ENCODE measurements at places on chromosomes 11 and 22.

DNA sequence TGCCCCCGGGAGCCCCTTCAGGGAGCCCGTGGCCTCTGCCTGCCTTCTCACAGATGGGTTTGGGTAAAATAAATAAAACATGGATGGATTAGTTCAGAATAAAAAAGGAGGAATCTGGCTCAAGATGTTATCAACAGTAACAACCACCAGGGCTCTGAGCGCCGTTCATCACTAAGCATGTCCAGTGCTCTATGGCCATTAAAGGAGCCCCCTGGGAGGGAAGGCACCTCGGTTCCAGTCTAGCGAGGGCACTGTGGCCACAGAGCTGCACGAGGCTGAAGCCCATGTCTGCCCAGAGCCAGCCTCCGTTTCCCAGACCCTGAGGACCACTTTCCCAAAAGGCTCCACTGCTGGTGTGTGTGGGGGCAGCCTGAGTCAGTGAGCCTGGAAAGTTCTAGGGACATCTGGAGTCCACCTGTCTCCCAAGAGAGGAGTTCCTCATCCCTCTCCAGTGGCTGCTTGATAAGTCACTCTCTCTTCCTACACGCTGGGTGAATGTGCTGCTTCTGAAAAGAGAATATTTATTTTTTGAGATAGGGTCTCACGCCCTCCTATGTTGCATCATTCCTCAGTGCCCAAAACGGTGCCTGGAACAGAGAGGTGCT, 614.6 kb downstream of the TBC1D22A start:
- H3K27me3 ChIP-seq = no peaks in the 10 kb centered on the region
- H3K36me3 ChIP-seq = no peaks in the 10 kb centered on the region
- no peaks in the 10 kb centered on the region for H3K4me1 ChIP-seq
- no peak overlapping the region for H3K4me3 ChIP-seq

DNA sequence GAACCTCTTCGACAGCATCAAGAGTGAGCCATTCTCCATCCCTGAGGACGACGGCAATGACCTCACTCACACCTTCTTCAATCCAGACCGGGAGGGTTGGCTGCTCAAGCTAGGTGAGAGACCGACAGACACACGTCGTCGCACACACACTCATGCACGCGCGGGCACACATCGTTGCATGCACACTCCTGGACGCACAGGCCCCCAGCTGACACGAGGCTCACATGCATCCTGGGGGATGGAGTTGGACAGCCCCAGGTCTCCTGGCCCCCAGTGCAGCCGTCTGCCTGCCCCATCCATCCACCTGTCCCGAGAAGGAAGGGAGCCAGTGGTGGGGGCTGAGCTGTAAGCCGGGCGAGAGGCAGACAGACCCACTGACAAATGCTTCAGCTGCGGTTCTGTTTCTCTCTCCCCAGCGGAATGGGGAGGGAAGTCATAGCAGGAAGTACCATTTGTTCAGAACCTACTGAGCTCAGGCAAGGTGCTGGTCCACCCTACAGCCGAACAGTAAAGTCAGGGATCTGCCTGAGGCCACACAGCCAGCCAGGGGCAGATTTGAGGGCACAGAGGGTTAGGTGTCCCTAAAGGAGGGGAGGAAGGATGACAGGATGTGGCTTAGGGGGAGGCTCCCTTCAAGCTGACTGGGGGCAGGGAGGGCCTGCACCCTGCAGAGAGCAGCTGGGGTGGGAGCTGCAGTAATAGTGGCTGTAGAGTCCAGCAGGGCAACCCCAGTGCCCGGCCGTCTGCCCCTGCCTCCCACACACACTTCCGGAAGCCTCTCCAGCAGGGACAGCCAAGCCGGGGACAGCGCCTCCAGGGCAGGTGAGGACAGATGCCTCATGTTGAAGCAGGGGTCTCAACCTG, 27.1 kb downstream of the CYTH4 start:
- no peaks in the 10 kb centered on the region for H3K27me3 ChIP-seq
- H3K4me3 ChIP-seq = no peak overlapping the region
- DNase-seq = peak; percentile 53

DNA sequence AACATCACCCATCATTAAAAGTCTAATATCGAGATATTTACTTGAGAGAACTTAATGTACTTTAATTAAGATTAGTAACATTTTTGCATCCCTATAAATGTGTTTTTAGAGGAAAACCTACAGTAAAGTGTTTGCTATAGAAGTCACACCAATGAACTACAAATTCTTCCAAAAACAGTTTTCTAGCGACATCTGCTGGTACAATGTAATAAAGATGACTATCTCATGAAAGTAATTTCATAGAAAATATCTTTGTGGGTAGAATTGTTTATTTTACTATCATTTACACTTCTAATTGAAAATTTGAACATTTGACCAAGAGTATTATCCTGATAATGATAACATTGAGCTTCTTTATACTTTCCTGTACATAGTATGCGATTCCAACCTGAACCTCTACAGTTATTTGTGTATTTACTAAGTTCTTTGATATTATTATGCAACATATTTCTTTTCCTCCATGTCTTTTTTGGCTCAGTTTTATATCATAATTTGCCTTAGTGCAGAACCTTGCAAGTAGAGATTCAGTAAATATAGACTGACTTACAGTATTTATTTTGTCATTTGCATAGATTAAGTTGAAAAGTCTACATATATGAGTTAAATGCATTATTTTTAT, 252.7 kb downstream of the TMEM135 start:
- H3K27ac ChIP-seq = no peak overlapping the region
- DNase-seq = no peak
- H3K27me3 ChIP-seq = no peaks in the 10 kb centered on the region
- no peak overlapping the region for H3K4me3 ChIP-seq
- H3K36me3 ChIP-seq = no peaks in the 10 kb centered on the region
- no peaks in the 10 kb centered on the region for H3K4me1 ChIP-seq

DNA sequence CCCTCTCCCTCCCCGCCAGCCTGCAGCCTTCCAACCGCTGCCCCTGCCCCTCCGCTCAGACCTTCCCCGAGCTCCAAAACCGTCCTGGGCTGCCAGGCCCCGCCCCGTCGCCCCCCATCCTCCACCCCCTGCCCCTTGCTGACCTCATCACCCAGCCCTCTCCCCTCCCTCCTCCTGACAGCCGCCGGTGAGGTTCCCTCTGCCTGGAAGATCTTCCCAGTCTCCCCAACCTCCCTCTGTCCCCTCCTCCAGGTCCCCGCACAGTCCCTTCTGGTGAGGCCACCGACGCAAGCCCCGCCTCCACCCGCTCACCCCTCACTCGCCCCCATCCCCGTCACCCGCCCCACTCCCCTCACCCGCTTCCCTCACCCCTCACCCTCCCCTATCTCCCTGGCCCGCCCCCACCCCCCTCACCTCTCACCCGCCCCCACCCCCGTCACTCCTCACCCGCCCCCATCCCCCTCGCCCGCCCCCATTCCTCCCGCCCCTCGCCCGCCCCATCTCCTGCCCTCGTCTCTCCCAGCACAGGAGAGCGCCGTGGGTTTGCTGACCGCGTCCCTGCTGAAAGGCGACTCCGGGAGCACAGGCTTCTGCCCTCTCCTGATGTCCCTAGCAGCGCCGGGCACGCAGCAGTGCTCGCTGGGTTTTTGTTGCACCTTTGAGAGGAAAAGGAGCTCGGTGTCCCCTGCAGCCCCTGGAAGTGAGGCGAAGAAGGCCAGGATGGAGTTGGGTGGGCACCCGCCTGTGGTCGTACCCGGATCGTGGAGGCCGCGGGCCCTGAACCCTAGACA, 16.4 kb upstream of the UPK3A start:
- H3K4me3 ChIP-seq = peak overlapping the region; percentile 57
- H3K27ac ChIP-seq = no peak overlapping the region
- no peaks in the 10 kb centered on the region for H3K36me3 ChIP-seq
- no peaks in the 10 kb centered on the region for H3K27me3 ChIP-seq
- peak; percentile 78 for DNase-seq

DNA sequence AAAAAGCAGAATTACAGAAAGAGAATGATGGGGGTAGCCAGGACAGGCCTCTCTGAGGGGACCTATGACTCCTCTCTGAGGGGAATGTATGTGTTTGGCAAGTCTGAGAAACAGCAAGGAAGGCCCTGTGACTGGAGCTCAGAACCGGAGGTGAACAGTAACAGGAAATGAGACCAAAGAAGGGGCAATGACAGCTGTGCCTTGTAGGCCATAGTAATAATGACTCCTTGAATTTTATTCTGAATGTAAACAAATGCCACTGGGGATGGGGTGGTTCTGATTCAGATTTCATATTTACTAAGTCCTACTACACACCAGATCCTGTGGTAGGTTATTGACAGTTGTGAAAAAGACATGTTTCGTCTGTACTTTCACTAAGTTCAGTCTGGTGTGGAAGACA, 52.8 kb upstream of the APOA1 start:
- no peak overlapping the region for H3K27ac ChIP-seq
- H3K4me1 ChIP-seq = no peaks in the 10 kb centered on the region
- no peak for DNase-seq
- H3K4me3 ChIP-seq = no peak overlapping the region
- H3K36me3 ChIP-seq = peaks cover 18% of the 10 kb centered on the region
- no peaks in the 10 kb centered on the region for H3K27me3 ChIP-seq

DNA sequence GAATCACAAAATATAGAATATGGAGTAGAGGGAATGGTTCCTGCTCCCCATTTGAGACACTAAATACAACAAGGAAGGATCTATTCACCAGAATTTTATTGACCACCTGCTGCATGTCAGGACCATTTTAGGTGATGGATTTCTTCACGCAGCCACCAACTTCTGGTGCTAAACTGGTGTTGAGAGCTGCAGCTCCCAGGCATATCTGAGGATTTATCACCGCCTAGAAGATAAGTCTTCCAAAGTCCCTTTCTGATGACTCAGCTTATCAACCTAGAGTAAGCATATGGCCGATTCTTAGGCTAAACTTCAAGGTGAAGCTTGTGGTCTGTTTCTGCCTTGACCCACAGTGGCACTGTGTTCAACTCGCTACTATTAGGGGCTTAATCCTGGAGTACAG, 6.7 kb downstream of the DDI1 start:
- H3K27me3 ChIP-seq = no peaks in the 10 kb centered on the region
- no peak overlapping the region for H3K4me3 ChIP-seq
- DNase-seq = no peak
- H3K27ac ChIP-seq = no peak overlapping the region

DNA sequence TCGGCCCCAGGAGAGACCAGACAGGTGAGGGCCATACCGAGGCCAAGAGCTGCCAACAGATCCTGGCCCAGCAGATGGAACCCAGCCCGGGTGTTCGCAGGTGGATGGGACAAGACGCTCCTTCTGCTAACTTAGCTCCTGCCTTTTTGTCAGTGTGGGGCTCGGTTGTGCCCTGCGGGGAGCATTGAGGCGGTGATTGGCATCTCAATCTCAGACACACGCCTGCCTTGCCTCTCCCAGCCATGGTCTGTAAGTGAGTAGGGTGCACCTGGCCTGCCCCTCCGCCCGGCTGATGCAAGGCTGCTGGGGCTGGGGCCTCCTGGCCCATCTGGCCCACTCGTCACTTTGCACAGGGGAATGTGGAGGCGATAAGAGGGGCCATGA, 350.1 kb downstream of the TBC1D22A start:
- no peaks in the 10 kb centered on the region for H3K27me3 ChIP-seq
- no peaks in the 10 kb centered on the region for H3K4me1 ChIP-seq
- no peaks in the 10 kb centered on the region for H3K36me3 ChIP-seq
- H3K4me3 ChIP-seq = no peak overlapping the region
- H3K27ac ChIP-seq = no peak overlapping the region
- no peak for DNase-seq

- H3K4me1 ChIP-seq = no peaks in the 10 kb centered on the region
- no peaks in the 10 kb centered on the region for H3K27me3 ChIP-seq
- no peak overlapping the region for H3K27ac ChIP-seq
Observed at GRCh38 chr11:1728301-1728700, 22.1 kb downstream of the IFITM10 start.

- H3K4me1 ChIP-seq = no peaks in the 10 kb centered on the region
- no peak overlapping the region for H3K4me3 ChIP-seq
- DNase-seq = no peak
- no peaks in the 10 kb centered on the region for H3K27me3 ChIP-seq
- no peaks in the 10 kb centered on the region for H3K36me3 ChIP-seq
Observed at GRCh38 chr11:127049486-127049885, 48.9 kb upstream of the KIRREL3 start.

DNA sequence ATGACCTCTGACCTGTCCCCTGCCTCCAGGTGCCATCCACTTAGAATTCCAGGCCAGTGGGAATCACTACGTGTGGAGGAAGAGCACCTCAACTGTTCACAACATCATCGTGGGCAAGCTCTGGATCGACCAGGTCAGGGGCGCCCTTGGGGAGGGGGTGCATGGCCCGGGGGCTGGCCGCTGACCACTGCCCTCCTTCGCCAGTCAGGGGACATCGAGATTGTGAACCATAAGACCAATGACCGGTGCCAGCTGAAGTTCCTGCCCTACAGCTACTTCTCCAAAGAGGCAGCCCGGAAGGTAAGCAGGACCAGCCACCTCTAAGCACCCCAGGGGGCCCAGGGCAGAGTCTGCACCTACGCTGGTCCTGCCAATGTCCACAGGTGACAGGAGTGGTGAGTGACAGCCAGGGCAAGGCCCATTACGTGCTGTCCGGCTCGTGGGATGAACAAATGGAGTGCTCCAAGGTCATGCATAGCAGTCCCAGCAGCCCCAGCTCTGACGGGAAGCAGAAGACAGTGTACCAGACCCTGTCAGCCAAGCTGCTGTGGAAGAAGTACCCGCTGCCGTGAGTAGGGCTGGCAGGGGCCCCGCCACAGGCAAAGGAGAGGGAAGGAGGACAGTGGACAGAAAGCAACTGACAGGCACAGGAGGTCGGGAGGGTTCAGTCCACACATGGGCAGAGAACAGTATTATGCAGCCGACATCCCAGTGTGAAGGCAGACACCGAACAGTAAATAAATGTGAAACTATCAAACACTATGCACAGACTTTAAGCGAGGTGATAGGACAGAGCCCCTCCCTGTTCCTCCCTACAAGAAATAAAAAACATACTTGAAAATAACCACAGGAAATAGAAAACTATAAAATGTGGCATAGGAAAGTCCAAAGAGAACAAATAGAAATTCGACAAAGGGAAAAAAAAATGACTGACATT, 74.9 kb downstream of the MORC2 start:
- DNase-seq = no peak
- H3K36me3 ChIP-seq = no peaks in the 10 kb centered on the region
- no peak overlapping the region for H3K27ac ChIP-seq
- H3K27me3 ChIP-seq = no peaks in the 10 kb centered on the region
- no peak overlapping the region for H3K4me3 ChIP-seq

DNA sequence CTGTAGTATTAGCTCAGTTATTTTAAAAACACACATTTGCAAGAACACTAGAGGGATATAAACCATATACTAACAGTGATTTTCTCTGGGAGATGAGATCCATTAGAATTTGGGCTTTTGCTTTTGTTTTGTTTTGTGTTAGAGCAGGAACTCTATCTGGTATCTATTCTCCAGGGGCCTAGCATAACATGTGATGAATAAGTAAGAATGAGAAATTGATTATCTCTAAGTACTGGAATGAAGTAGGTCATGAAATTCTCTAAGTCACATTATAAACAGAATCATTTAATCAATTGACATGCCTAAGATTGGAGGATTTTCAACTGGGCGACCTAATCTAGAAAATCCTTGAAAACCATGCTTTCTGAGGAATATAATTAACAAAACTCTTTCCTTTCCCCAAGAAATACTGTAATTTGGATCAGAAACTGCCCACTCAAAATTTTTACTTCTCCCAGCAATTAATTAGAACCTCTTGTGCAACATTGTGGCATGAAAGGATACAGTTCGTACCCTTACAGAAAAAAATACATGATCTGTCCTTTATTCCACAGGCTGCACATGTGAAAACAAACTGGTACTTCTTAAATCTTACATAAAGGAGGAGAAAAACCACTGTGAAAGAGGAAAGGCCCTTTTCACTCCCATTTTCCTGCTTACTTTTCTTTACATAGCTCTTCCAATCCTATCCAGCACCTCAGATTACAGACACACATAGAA, 93.5 kb downstream of the MRTFA start:
- H3K27ac ChIP-seq = no peak overlapping the region
- H3K36me3 ChIP-seq = no peaks in the 10 kb centered on the region
- no peak overlapping the region for H3K4me3 ChIP-seq
- DNase-seq = no peak

Measured in kidney (tissue), 22 donors.